ENCODE measurements at places on chromosomes 5 and 9.

DNA sequence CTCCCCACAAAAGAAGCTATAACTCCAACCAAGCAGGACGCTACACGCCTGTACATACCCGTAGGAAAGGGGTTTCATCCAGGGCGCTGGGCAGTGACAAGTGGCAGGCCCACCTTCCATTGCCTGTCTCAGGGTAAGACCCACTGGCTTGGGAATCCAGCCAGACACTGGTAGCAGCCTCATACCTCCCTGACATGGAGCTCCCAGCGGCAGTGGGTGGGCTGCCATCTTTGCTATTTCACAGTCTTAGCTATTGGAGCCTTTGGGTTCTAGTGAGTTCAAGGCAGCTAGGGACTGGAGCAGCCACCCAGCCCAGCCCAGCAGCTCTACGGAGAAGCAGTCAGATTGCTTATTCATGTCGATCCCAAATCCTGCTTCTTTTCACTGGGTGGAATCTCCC lies 3.4 kb upstream of the IFNA10 start:
- DNase-seq = no peak

DNA sequence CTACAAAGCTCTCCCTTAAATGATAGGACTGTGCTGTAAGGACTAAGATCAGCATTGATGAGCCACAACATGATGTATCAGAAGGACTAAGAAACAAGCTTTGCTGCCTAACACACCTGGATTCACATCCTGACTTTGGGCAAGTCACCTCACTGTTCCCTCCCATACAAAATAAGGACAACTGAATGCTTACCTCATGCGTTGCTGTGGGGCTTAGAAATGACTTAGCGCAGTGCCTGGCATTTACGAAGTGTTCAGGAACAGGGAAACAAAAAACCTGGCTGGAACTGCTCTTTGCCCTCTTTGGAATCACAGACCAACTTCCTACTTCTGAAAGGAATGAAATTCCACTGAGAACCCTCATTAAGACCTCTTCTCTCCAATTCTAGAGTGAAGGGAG lies 113.7 kb downstream of the BAAT start:
- no peak for DNase-seq

GRCh38 chr5:32526810-32527209 lies 58.5 kb upstream of the SUB1 start:
- no peak for DNase-seq

DNA sequence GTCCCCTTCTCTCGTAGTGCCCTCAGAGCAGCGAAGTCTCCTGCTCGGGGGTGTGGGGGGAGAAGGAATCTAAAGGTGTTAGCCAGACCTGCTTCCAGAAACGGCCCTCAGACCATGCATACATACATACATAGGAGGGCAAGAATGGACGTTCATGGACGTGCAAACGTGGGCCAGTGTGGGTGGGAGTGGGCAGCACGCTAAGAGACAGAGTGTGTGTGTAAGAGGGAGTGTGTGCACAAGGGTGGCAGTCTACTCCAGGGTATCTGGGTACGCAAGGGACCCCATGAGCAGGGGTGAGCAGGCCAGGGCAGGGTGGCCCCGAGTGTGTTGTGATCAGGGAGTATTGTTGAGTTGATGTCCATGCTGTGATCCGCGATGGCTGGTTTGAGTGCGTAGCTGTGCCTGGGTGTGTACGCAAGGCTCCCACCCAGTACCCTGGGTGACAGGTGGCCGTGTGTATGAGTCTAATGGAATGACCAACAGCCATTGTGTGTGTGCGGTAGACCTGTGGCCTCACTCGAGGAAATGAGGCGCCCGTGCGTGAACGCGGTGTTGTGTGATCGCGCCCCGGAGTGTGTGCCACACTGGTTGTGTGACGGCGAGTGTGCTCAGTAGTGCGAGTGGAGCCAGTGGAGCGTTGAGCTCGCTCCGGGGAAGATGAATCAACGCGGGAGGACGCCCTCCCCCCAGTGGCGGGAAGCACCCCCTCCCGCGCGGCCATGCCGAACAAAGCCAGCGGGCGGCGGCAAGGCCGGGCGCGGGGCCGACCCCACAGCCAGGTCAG lies 826 bp downstream of the GPRIN1 start:
- DNase-seq = no peak

GRCh38 chr5:30736669-30737068 lies 456.8 kb upstream of the CDH6 start:
- no peak for DNase-seq
